ENCODE measurements at places on chromosomes 16 and 17.

GRCh38 chr17:41026715-41027471 lies at the start of gene KRTAP1-5:
KRTAP1-5 (minus strand) TSS chr17:41027208; CDS start chr17:41027155, 53 bp downstream.
- DNase-seq = no peak

DNA sequence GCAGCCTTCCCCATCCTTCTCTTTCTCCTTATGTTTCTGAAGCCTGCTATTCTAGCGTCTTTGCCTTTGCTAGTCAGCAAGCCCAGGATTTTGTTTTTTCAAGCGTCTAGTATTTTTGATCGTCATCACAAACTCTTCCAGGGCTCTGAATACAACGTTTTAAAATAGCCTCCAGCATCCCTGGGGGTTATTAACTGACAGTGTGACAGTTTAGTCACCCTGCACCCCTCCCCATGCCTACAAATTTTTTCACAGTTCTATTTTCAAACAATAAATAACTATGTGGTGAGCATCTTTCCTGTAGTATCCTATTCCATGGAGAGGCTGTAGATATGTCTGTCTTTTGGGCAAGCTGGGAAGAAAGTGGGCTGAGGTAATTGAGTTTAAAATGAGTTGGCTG lies 280.9 kb downstream of the MAP2K4 start:
- no peak for DNase-seq

DNA sequence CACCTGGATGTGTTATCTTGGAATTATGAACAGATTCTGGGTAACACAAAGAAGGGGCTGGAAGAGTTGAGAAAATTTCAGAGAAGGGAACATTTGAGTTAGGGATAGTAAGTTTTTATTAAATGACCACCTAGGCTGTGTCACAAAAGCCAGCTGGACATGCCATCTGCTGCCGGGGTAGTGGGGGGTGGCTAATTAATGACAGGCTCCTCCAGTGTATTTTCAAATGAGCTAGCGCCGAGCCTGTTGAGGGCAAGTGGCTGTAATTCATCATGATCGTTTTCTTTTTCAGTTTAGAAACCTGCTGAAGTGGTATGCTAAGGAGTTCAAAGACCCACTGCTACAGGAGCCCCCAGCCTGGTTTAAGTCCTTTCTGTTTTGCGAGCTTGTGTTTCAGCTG lies 6.2 kb downstream of the TMEM97 start:
- DNase-seq = no peak

GRCh38 chr16:88651276-88651988 lies 579 bp upstream of the CYBA start:
- peak; percentile 83 for DNase-seq

DNA sequence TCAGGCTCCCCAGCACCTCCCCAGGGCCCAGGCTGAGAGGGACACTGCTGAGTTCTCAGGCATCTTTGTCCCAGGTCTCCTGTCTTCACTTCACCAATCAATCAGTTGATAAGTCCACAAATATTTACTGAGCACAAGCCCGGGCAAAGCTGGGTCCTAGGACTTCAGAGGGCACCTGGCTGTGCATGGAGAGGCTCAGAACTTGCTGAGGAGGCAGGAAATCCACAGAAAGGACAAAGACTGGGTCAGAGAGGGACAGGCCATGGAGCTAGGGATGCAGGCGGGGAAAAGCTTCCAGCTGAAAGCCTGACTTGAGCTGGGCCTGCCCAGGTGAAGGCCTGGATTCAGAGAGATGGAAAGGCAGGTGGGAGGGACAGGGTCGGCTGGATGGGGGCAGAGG lies 33.2 kb upstream of the C1QL1 start:
- no peak for DNase-seq

GRCh38 chr17:81192386-81193050 lies 26.5 kb upstream of the AATK start:
- DNase-seq = no peak

DNA sequence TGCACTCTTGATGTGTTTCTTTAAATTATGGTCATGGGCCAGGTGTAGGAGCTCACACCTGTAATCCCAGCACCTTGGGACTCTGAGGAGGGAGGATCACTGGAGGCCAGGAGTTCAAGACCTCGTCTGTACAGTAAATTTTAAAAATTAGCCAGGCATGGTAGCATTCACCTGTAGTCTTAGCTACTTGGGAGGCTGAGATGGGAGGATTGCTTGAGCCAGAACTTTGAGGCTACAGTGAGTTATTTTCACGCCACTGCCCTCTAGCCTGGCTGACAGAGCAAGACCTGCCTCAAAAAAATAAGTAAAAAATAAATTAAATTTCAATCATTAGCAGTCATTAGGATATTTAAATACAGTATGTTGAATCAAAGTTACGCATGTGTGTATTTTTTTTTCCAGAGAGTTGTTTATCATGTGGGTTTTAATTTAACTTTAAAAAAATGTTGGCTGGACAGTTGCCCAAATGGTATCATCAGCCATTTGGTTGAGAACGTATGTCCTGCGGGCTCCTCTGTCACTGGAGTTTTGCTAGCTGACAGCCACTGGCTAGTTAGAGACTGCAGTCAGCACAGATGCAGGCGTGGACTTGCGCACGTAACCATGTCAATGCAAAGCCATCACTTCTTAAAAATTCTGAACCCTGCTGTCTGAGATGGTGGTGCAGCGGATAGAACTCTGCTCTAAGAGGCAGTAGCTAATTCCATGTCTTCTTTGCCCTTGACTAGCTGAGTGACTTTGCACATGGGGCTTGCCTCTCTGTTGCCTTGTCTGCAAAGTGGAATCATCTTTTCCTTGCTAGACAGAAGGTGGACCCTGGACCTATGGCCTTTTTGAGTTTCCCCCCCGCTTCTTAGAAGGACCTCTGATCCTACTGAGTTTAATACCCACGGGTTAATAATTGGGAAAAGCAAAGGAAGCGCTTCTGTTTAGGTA lies 40.0 kb downstream of the MAPT start:
- no peak for DNase-seq

DNA sequence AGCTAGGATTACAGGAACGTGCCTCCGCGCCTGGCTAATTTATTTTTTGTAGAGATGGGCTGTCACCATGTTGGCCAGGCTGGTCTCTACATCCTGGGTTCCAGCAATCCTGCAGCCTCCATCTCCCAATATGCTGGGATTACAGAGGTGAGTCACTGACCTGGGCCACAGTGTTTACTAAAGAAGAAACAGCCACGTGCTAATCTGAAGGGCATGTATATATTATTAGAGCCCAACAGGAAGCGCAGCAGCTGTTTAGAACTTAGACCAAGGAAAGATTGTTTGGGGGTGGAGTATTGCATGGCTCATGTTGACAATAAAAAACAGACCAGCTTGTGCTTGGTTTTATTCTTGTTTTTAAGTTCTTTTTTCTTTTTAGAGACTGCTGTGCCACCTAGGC lies 60.2 kb downstream of the HAPSTR1 start:
- no peak for DNase-seq

GRCh38 chr16:85286951-85287814 lies 174.9 kb upstream of the CIBAR2 start:
- no peak for DNase-seq

DNA sequence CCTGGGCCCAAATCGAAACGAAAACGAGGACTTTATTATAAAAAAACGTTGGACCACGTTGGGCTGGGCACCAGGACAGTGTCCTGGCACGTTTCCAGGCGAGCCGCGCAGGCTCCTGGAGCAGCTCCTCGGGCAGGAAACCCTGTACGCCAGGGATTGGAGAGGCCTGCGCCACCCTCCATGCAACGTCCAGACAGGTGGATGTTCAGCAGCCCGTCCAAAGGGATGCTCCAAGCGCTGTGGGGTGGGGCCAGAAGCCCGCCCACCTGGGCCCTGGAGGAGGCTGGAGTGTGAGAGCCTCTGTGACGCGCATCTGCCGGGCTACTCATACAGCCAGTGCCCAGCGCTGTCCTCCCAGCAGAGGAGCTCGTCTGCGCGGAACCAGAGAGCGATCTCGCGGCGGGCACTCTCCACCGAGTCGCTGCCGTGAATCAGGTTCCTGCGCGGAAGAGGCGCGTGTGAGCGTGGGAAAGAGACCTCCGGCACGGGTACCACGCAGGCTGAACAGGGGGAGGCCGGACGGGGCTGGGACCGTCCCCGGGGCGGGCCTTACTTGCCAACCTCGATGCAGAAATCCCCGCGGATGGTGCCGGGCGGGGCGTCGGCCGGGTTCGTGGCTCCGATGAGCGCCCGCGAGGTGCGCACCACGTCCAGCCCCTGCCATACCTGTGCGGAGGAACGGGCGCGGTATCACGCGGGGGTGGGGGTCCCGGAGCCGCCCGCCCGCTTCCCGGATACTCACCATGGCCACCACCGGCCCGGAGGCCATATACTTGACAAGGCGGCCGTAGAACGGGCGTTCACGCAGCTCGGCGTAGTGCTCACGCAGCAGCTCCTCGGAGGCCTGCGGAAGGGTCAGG lies 785 bp downstream of the NME3 start:
- peak; percentile 31 for DNase-seq

DNA sequence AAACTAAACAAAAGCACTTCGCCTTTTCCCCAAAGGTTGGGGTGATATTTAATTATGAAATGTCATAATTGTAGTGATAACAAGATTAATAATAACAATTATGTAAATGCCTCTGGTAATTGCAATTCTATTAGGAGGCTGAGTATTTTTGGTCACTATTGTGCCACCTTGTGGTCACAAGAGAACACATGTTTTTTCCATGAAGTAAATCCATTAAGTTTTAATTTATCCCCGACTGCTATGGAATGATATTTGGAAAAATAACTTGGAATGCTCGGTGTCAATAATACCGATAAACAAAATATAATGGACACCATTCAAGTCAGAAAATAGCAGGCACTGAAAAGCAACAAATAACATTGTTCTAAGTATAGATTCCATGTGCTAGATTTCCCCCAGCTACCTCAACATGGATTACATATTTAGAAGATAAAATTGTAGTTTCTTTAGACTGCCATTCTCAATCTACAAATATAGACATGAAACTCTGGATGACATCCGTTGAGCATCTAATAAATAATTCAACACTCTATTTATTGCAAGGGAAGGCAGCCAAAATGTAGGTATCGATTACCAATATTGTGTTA lies 25.0 kb upstream of the KCNJ2 start:
- DNase-seq = no peak

DNA sequence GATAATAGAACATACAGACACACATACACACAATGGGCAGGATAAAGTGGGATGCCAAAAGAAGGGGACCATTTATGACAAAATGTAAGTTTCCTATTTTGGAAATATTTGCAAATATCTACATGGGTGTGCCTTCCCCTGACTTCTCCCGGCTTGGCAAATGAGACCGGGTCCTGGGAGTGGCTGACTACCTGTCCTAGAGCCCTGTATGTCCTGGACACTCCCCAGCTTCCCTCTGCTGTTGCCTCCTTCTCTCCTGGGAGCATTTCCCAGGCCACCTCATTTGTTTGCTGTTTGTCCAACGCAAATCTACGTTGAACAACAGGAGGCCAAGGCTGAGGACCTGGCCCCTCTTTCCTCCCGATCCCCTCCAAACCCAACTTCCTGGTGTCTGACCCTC lies 16.9 kb downstream of the PECAM1 start:
- DNase-seq = no peak
